ENCODE measurements at places on chromosomes 4 and X.

DNA sequence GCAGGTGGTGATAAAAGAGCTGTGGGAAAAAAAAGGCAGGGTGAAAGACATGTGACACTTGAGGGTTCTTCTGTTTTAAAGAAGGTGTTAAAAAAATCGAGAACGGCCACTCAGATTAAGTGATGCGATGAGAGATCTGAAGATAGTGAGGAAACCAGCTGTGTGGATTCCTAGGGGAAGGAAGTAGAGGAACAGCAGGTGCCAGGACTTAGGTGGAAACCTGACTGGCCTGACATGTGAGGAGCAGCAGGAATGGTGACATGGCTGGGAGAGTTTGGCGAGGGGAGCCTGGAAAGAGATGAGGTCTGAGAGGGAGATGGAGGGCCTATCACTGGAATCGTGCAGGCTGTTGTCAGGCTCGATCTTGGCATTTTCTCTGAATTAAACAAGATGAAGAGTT lies 55.5 kb downstream of the BMPR1B start:
- no peak for DNase-seq

DNA sequence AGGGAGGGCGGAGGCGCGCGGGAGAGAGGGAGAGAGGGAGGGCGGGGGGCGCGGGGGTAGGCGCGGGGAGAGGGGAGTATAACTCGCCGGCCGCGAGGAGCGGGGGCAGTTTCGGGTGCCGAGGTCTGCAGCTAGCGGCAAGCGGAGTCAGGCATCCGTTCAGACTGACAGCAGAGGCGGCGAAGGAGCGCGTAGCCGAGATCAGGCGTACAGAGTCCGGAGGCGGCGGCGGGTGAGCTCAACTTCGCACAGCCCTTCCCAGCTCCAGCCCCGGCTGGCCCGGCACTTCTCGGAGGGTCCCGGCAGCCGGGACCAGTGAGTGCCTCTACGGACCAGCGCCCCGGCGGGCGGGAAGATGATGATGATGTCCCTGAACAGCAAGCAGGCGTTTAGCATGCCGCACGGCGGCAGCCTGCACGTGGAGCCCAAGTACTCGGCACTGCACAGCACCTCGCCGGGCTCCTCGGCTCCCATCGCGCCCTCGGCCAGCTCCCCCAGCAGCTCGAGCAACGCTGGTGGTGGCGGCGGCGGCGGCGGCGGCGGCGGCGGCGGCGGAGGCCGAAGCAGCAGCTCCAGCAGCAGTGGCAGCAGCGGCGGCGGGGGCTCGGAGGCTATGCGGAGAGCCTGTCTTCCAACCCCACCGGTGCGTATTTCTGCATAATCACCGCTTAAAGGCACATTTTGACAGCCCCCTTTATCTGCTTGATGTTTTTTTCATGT lies at the start of gene POU4F2:
Gene POU4F2, plus strand, starts transcription at position 108 of the 720 bp plus-strand sequence. Its CDS starts 248 bp downstream, at position 356.
- no peak for DNase-seq

- no peak for DNase-seq
These were observed 133.7 kb downstream of the DCLK2 start for GRCh38 chr4:150211799-150212445.

DNA sequence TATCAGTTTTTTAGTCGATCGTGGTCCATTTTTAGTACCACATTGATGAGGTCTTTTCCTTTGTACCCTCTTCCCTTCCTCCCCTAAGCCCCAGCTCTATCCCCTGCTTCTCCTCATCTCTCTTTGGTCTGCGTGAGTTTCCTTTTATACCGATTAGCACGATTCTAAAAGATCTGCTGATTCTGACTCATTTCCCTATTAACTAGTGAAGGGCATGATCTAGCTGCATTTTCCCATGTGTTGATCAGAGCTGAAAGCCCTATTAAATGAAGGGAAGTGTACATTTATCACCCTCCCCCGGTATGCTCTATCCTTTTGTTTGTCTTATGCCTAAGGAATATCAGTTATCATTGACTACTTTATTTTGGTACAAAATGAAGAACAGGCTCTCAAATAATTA lies 181.7 kb upstream of the NPY2R start:
- DNase-seq = no peak
